ENCODE measurements at places on chromosomes 13 and 19.

DNA sequence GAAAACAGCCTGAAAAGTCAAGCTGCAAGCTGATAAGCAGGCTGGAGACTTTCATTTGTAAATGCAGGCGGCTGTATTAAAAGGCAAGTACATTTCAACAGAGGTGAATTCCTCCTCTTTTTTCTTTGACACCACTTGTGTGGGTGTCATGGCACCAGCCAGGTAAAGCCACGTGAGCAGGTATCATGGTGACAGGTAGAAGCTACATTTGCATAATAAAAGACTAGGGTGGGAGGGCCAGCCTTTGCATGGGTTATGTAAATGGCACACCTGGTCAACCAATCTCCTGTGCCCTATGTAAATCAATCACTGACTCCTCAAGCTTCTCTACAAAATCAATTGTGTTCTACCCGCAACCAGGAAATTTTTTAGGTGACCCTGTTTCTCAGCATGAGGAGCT, 68.2 kb downstream of the ZNF100 start:
- DNase-seq, result no peak

DNA sequence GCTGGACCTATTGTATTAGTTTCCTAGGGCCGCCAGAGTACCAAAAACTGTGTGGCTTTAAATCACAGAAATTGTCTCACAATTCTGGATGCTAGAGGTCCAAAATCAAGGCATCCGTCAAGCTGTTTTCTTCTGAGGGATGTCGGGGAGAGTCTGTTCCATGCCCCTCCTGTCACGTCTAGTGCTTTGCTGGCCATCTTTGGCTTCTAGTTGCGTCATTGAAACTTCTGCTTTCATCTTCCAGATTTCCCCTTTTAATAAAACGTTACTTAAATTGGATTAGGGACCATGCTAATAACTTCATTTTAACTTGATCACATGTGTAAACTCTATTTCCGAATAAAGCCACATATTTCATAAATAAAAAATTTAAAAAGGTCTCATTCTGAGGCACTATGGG, 47.5 kb downstream of the TRPM4 start:
- DNase-seq, result no peak

GRCh38 chr13:67023130-67023876, 206.8 kb downstream of the PCDH9 start:
- DNase-seq, result no peak

GRCh38 chr19:38709119-38709518, 35.2 kb downstream of the CAPN12 start:
- no peak for DNase-seq

DNA sequence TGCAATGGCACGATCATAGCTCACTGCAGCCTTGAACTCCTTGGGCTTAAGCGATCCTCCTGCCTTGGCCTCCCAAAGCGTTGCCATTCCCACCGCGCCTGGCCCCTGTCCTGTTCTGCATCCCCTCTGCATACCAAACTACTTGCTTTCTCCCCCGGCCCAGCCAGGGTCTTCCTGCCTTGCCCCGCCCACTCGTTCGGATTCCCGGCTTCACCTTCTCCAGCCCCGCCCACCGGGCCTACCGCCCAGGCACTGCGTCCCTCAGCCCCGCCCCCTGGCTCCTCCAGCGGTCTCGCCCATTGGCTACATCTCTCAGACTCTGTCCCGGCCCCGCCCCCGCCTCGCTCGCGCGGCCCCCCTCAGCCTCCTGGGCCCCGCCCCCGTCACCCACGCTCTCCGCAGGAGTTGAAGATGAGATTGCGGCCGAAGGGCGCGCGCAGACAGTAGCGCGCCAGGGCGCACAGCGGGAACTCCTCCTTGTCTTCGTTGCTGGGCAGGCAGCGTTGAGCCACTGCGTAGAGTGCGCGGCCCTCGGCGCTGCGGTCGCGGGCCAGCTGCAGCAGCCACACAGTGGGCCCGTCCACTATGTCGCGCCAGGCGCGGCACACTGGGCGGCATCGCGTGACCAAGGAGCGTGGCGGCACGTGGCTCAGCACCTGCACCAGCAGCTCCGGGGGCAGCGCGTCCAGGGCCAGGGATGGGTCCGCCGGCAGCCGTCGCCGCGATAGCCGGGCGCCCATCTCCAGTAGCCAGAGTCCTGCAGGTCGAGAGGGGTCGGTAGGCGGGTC, 19.0 kb downstream of the MRPS12 start:
- DNase-seq, result peak; percentile 60

GRCh38 chr19:926589-927350, 935 bp downstream of the ARID3A start:
- DNase-seq, result peak; percentile 55

GRCh38 chr13:50457415-50458393, 385.8 kb downstream of the DLEU7 start:
- no peak for DNase-seq

- no peak for DNase-seq
These were observed 15.5 kb downstream of the C19orf47 start for GRCh38 chr19:40332669-40333068.

DNA sequence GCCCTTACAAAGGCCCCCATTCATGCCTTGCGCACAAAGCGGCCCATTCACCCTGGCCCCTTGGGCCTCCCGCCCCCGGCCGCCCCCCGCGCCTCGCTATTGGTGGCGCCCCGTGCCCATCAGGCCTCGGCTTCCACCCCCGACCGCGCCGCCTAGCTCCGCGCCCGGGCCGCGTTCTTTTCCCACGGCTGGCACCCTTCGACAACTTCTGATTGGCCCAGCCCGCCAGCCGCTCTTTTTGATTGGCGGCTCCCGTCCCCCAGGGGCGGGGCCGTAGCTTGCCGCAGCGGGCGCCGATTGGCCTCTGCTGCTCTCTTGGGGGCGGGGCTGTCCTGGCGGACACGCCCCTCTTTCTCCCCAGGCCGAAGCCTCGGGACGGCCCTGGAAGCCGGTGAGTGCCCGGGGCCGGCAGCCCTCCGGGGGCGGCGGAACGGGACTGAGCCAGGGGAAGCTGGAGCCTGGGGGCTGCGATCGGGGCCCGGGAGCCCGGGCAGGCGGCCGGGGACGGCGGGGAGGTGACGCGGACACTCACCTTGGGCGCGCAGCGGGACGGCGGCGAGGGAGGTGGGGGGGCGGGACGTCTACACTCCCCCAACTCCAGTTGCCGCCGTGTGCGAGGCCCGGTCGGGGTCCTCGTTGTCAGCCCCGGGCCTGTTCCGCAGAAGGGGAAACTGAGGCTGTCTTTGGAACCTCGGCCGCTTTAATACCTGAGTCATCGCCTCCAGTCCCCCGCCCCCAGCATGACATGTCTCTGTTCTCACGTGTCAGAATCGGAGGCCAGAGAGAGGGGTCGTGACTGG, at the start of gene MYH14:
Gene MYH14 (plus strand): TSS at position 342 of the 800 bp plus-strand sequence. CDS start 6,744 bp downstream, outside the sequence.
- peak; percentile 98 for DNase-seq

- peak; percentile 97 for DNase-seq
These were observed at the start of gene ZNF285 for GRCh38 chr19:44401139-44402115. Gene ZNF285 (minus strand): TSS chr19:44401608. CDS start chr19:44397213, 4,395 bp downstream.

DNA sequence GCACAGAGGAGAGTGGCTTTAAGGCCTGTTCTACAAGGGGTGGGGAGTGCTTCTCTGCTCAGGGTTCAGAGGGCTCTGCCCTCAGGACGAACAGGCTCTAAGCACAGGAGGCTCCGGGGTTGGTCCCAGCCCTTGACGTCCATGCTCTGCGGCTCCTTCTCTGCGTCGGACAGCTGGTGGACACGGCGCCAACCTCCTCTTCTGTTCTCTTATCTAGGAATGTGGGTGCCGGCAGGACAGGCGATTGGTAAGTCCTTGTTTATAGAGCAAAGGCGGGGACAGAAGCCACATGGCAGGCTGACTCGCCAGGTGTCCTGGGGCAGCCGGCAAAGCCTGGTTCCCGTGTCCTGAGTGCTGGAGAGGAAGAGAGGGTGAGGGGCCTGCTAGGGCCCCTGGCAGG, 8.4 kb upstream of the RPS15 start:
- DNase-seq, result no peak
